ENCODE measurements at places on chromosomes 6 and 20.

DNA sequence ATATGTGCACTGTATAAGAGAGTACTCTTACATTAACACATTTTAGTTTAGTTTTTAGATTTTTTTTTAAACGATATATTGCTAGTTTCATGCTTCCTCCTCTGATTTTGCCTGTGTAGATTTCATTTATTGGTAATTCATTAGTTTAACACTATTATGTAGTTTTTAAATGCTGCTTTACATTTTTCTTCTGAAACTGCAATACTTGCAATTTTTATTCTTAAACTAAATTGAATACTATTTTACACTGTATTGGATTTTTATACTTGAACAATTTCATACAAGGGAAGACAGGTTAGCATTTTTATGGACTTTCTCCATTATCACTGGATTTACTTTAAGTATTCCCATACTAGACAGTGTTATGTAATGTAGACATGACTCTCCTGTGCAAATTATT lies 12.2 kb downstream of the RBM24 start:
- DNase-seq, result no peak

- DNase-seq, result no peak
Observed at GRCh38 chr20:31695849-31696804, 26.5 kb downstream of the BCL2L1 start.

- DNase-seq, result no peak
Observed at GRCh38 chr6:24251339-24251738, 106.5 kb downstream of the DCDC2 start.

GRCh38 chr6:166281104-166281503 lies 27.1 kb downstream of the PRR18 start:
- DNase-seq, result no peak

DNA sequence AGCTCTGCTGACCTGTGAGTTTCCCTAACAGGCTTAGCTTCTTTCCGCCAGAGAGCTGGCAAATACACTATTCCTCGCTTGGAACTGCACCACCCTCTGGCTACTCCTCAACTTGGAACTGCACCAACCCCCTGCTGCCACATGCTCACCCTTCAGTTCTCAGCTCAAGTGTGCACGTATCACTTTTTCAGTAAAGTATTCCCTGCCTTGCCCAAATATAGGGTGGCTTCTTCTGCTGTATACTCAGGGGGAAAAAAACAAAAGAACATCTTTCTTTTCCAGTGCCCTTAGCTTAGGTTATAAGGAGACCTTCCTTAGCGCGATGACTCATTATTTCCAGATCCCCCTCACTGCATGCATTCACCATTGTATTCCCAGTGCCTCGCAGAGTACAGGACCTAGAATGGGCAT lies 21.2 kb downstream of the GNAS-AS1 start:
- no peak for DNase-seq

DNA sequence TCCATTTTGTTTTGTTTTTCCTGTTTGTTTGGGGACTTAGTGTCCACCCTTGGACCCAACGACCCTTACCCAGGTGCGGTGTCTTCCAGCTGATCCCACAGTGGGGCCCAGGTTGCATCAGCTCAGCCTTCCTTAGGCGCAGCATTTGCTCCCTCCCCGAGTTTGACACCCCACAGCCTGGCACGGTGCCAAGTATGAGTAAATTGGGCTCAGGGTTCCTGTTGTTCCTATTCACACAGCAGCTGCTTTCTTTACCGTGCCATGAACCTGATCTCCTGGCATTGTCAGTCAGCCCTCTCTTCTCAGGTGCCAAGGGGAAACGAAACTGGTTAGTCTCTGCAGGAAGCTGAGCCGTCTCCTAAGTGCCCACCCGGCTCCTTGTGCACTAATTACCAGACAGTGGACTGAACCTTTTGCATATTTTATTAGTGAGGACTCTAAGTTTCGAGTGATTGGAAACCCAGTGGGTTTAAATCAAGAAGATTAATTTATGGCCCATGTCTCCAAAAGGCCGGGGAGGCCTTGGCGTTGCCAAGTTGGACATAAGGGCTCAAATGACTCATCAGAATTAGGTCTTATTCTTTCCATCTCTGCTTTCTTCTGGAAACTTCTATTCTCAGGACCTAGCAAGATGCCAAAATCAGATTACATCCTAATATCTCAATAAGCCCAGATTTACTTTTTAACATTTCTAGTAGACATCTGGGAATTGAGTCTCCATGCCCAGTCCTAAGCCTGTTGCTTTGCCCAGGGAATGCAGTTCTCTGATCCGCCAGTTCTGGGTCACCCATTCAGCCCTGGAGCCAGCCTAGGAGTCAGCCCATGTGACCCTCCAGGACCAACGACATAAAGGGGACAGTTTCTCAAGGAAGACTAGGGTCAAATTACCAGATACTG lies 68.8 kb downstream of the TSHZ2 start:
- DNase-seq, result peak; percentile 26

- peak; percentile 73 for DNase-seq
Observed at GRCh38 chr20:6767536-6768227, at the start of gene BMP2. Gene BMP2, plus strand, starts transcription at chr20:6767686. Its CDS starts 2,441 bp downstream, at chr20:6770127.

- DNase-seq, result no peak
Observed at GRCh38 chr6:107841275-107841670, 17.2 kb upstream of the SCML4 start.

- no peak for DNase-seq
Observed at GRCh38 chr6:122755901-122756300, 23.6 kb upstream of the FABP7 start.

DNA sequence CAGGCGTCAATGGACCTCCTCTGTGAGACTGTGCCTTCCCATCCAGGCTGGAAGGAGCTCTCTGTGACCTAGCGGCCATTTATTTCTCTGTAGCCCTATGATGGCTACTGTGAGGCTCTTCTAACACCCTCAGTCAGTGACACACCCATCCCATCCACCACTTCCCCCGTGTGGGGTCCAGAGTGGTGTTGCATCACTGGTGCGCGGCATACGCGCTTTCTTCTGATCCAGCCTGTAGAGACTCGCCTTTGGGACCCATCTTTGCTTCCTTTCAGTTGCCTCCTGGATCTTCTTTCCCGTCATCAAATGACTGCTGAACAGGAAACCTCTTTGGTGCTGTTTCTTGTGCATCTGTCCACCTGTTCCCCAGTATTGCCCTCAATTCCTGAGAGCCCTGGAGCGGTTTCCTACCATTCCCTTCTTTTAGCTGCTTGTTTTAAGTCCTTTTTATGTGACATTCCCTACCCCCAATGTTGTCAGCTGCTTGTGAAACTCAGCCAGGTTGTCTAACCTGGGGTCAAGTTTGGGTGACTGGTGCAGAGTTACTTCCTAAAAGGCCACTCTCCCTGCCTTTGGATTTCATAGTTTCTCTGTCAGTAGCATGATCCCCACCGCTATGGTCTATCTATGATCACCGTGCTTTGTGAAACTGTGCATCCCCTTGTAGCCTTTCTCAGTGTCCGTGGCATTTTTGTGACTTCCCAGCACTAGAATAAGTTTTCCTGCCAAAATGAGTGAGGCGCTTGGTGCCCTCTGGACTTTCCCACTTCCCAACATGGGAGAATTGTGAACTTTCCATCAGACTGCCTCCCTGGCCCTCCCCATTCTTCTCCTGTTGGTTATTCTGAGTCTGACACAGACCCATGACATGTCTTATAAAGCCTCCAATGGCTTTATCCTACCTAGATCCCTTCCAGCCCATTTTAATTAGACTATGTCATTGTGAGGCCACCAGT lies 5.7 kb downstream of the PRR3 start:
- no peak for DNase-seq

GRCh38 chr6:1321738-1322137 lies 9.8 kb downstream of the FOXQ1 start:
- DNase-seq, result no peak

DNA sequence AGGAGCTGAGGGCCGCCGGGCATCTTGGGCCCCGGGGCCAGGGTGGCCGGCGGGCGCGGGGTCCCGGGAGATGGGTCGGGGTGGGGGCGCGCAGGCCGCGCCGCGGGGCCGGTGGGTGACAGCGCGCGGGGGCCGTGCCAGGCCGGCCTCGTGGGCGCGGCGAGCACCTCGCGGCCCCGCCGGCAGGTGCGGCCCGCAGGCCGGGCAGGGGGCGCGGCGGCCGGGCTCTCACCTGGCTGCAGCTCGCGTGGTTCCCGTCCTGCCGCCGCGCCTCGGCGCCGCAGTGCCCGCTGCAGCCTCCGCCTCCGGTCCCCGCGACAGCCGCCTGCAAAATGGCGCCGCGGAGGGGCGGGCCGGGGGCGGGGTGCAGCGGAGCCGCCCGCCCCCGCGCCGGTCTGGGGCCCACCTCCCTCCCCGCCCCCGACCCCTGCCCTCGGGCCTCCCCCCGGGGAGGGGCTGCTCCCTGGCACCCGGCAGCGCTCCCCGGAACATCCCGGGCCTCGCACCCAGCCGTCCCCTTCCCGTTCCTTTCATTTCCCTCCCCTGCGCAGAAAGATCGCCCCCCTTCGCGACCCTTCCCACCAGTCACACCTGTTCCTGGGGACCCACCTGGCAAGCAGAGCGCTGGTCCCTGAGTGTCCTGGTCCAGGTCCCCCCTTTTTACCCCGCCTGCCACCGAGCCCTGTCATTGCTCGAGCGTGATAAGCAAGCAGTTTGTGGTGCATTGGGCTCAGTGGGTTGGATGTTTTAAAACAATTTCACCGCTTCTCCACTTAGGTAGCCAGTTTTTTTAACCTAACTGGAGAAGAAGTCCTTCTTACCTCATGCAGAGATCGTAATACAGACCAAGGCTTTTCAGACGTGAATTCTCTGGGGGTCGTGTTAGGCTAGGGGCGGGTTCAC lies at the start of gene SLC23A2:
Gene SLC23A2 (minus strand): TSS at position 337 of the 903 bp plus-strand sequence. CDS start 68,948 bp downstream, outside the sequence.
- DNase-seq, result peak; percentile 70

GRCh38 chr6:12654514-12654913 lies 62.1 kb upstream of the PHACTR1 start:
- DNase-seq, result no peak

- no peak for DNase-seq
Observed at GRCh38 chr6:16060039-16060438, 68.8 kb upstream of the MYLIP start.

DNA sequence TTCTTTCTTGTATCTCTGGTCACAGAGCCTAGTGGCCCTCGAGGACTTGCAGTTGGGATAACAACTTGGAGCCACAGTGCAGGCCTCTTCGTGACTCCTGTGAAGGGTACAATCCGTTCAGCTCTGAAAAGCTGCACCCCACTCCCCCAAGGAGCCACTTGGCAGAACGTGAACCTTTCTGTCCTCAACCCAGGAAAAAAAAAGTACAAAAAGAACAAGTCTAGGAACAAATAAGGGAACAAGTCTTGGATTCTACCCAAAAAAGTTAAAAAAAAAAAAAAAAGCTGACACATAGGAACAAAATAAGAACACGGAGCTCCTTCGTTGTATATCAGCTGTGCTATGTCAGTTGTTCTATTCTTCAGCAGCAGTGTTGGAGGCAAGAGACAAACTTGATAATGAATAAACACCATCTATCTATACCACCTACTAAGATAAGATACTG lies 77.9 kb upstream of the TULP1 start:
- DNase-seq, result no peak

DNA sequence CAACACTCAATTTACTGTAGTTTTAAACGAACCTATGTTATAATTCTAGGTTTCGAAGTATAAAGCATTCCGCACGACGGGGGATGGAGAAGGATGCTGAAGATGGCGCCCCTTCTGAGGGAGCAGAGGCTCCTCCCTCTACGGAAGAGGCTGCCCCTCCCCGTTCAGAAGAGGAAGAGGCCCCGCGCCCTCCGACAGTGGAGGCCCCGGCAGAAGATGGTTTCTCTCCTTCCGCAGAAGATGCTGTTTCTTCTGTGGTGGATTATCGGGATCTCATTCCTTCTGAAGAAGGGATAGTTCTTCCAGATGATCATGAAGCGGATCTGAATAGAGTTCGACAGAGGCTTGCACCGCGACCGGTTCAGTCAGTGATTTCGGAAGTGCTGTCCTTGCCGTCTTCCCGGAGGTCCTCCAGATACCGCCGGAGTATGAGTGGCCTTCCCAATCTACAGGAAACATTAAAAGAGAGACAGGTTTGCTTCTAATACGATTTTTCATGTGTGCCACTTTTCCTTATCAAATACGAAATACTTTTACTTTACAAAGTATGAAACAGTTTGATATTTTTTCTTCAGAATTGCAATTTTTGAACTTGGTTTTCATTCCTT lies 7.7 kb downstream of the DNAH8 start:
- DNase-seq, result no peak

- DNase-seq, result peak; percentile 15
Observed at GRCh38 chr6:170249817-170250216, 41.1 kb downstream of the DLL1 start.

GRCh38 chr6:20417819-20418218 lies 16.1 kb downstream of the E2F3 start:
- no peak for DNase-seq

- no peak for DNase-seq
Observed at GRCh38 chr20:47191074-47191673, 165.3 kb downstream of the ZMYND8 start.

- DNase-seq, result no peak
Observed at GRCh38 chr6:32807020-32807580, 9.7 kb downstream of the HLA-DOB start.

- DNase-seq, result no peak
Observed at GRCh38 chr6:9361749-9362148, 926.4 kb upstream of the SLC35B3 start.

- no peak for DNase-seq
Observed at GRCh38 chr20:58992911-58993310, 11.9 kb downstream of the NELFCD start.

DNA sequence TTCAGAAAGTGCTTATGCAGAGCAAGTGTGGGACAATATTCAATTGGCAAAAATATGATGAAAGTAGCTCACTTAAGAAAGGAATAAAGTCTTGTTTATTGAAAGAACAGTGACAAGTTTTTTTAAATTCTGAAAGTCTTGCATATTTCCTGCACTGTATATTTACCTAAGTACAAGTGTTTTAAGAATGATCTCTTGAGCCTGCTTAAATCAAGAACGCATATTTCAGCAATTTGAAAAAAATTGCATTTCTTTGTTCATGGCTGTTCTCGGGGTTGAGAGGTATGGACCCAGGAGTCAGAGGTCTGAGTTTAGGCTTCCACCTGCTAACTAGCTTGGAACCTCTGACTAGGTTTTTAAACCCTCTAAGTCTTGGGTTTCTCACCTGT lies 27.4 kb downstream of the SLC22A3 start:
- DNase-seq, result no peak

GRCh38 chr6:111997078-111997852 lies 56.6 kb upstream of the CCN6 start:
- DNase-seq, result peak; percentile 91

GRCh38 chr6:159036673-159037072 lies 8.1 kb downstream of the TAGAP start:
- DNase-seq, result no peak

All from heart left ventricle (tissue), 16 donors.